ENCODE measurements at places on chromosomes 3 and 15. TPM values are rescaled to one million over a fixed set of nuclear protein-coding genes. Genes with fewer than 3 reads are reported as not detected.

Gene CPNE9
- 0.11 TPM for total RNA-seq

Gene GRK7
- total RNA-seq, result not detected

Gene GUCA1C
- total RNA-seq, result not detected

Gene GOLGA8M
- total RNA-seq, result 3.0 TPM

Gene RARRES1
- total RNA-seq, result 149 TPM

Gene FAM227B
- total RNA-seq, result 12.4 TPM

Gene CPN2
- total RNA-seq, result not detected

Gene CHRNA3
- 1.1 TPM for total RNA-seq

Gene GOLGA6B
- total RNA-seq, result not detected

Gene PRKCI
- 20.6 TPM for total RNA-seq
